ENCODE measurements at places on chromosomes 11 and 22.

- no peak for DNase-seq
Observed at GRCh38 chr22:37486224-37486845, at the start of gene MFNG. TSS of gene MFNG (minus strand) at chr22:37486384. CDS start at chr22:37486177, 207 bp downstream.

DNA sequence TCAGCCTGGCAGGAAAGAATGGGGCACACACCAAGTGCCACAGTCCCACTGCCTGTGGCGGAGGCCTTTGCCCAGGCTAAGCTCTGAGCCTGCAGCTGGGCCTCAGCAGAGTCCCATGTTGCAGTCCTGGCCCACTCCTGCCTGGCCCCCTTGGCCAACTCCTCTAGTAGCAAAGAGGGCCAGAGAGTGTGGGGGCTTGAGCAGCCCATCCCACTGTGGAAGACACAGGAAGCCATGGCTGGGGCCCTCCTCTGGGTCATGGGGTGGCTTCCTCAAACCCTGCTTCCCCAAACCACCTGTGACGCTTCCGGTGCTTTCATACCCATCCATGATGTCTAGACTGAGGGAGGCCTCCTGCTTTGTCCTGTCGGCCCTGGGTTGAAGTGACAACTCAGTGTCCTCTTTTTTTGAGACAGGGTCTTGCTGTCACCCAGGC is 5.8 kb downstream of the RPS19BP1 start:
- DNase-seq: no peak

- no peak for DNase-seq
Observed at GRCh38 chr11:20022363-20023081, 137.8 kb downstream of the DBX1 start.

- DNase-seq: no peak
Observed at GRCh38 chr11:4682623-4683419, 14.8 kb downstream of the OR51E2 start.

DNA sequence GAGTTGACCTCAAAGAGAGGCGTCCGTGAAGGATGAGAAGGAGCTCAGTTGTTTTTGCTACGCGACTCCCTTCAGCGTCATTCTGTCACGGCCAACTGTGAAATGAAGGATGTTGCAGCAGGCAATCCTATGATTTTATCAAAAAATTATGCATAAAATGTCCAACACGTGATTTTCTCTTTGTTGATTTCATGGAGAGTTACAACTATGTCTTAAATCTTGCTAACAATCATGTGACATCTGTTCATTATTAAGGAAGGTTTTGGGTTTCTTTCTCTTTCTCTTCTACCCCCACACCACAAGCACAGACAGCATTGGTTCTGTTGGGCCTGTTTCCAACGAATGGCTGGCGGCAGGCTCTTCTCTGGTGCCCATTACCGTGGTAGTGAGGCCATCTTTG is 3.7 kb downstream of the KRTAP5-4 start:
- no peak for DNase-seq

- no peak for DNase-seq
Observed at GRCh38 chr11:130400781-130401483, 27.5 kb downstream of the ADAMTS8 start.

GRCh38 chr22:49997251-49997599 is 15.3 kb downstream of the IL17REL start:
- no peak for DNase-seq

DNA sequence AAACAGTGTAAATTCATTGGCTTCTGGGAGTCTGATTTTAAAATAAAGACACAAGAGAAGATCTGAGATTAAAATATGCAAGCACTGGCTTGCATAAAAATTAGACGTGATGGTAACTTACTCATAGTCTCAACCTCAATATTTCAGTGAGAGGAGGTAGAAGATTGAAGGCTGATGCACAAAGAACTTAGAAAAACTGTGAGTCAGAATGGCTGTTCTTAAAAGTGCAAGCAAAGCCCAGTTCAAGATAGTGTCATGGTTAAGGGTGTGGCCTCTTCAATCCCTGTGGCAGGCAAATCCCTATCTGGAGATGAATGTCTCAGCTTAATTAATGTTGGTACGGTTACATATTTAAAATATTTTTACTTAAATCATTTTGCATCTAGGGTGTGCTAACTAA is 33.6 kb upstream of the FIBIN start:
- DNase-seq: no peak

- DNase-seq: no peak
Observed at GRCh38 chr11:111954154-111954553, 17.0 kb downstream of the DIXDC1 start.

DNA sequence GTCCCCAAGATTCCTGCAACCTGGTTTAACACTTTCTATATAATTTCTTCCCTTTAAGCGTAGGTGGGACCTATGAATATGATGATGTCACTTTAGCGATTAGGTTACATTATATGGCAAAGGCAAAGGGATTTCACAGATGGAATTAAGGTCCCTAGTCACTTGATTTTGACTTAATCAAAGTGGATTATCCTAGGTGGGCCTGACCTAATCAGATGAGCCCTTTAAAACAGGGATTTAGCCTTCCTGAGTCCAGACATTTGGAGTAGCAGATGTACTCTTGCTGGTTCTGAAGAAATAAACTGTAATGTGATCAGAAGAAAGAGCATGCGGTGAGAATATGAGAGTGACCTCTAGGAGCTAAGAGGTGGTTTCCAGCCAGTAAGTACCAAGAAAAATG is 67.8 kb upstream of the LIN7C start:
- no peak for DNase-seq

- DNase-seq: no peak
Observed at GRCh38 chr11:15278128-15278527, 163.4 kb downstream of the INSC start.

GRCh38 chr11:70381872-70382861 is 16.2 kb upstream of the CTTN start:
- DNase-seq: no peak

DNA sequence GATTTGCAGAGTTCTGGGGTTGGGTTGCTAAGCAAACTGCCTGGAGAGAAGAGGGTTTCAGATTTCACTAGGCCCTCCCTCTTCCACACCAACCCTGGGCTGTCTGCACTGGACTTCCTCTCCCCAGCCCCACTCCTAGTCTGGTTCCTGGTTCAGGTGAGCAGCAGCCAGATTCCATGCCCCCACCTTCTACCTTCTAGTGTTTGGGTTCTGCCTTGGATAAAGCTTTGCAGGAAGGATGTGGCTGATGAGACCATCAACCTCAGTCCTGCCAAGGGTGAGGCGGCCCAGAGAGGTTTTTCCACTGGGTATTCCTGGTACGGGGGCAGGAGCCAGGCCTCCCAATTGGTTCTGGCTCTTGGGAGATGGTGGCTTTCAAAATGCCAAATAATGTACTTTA is 68.3 kb downstream of the BCR start:
- DNase-seq: no peak

GRCh38 chr11:110968348-110969062 is 256.3 kb upstream of the ARHGAP20 start:
- no peak for DNase-seq

DNA sequence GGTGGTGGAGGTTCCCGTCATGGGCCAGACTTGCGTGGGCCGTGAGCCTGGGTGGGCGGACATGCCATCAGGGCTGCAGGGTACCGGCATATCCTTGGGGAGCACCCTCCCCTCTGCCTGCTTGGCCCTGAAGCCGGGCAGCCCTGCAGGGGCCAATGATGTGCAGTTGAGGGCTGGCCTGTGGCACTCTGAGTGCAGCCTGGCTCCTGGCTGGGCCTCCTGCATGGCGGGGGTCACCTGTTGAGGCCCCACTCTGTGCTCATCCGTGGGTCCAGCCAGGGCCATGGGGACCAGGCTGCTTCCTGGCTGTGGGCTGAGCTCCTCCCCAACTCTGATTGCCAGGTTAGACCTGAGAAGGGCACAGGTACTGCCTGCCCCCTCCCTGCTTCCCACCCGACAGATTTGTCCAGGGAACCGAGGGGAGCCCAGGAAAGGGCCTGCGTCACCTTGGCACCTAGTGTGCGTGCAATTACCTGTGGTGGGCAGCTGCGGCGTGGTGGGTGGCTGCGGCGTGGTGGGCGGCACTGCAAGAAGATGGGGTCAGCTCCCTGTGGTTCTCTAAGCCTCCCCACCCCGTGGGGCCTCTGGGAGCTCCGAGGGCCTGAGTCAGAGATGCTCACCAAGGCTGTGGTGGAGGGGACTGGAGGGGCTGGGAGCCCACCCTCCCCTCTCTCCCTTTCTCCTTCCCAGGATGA is 16.2 kb downstream of the MUC6 start:
- no peak for DNase-seq

DNA sequence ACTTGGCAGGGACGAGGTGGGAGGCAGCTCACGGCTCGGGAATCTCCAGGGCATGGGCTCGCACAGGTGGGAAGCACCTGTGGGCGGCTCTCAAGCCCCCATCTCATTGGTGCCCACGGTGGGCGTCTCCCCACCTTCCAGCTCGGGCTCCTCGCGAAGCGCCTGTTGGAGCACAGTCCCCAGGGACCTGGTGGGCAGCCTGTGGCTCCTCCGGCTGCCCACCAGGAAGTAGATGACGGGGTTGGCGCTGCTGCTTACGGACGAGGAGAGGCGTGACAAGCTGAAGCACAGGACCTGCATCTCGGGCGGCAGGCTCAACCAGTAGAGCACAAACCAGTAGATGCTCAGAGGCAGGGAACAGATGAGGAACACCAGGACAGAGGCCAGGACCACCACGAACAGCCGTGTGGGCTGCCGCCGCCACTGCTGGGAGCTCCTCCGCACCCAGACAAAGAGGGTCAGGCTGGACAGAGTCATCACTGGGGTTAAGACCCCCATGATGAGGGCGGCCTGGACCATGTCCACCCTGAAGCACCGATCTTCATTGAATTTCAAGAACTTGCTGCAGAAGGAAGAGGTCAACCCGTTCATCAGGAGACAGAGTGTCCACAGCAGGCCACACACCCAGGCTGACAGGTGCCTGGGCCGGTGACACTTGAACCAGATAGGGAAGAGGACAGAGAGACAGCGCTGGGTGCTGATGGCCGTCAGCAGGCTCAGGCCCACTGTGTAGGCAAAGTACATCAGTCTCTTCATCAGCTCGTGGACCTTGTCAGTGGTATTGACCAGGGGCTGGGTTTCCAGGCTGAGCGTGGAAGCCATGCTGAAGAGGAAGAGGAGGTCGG is 633 bp downstream of the MRGPRD start:
- DNase-seq: no peak

- DNase-seq: no peak
Observed at GRCh38 chr22:37371491-37371890, 55.8 kb downstream of the ELFN2 start.

DNA sequence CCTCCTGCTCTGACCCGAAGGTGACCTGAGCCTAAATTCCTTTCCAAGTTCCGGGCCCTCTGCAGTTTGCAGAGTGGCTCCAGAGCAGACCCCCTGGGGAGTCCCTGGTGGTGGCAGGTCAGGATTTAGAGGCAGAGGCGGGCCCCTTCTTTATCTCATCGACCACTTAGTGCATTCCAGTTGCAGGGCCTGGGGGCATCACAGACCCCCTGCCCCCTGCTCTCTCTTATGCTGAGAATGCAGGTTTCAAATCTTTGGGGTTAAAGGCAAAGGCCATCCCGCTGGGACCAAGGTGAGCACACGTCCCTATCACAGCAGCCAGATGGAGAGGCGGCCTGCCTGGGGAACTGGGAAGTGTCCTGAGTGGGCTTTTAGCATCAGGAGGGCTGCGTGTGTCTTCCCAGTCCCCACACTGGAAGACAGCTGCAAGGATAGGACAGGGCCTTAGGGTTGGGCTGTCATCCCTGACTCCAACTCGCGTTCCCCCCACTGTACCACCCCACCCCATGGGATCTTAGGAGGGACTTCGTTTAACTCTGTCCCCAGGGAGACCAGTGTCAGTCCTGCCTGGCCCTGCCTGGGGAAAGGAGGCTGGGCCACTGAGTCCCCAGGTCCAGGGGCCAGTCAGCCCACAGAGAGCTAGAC is 11.3 kb downstream of the DERL3 start:
- DNase-seq: no peak

DNA sequence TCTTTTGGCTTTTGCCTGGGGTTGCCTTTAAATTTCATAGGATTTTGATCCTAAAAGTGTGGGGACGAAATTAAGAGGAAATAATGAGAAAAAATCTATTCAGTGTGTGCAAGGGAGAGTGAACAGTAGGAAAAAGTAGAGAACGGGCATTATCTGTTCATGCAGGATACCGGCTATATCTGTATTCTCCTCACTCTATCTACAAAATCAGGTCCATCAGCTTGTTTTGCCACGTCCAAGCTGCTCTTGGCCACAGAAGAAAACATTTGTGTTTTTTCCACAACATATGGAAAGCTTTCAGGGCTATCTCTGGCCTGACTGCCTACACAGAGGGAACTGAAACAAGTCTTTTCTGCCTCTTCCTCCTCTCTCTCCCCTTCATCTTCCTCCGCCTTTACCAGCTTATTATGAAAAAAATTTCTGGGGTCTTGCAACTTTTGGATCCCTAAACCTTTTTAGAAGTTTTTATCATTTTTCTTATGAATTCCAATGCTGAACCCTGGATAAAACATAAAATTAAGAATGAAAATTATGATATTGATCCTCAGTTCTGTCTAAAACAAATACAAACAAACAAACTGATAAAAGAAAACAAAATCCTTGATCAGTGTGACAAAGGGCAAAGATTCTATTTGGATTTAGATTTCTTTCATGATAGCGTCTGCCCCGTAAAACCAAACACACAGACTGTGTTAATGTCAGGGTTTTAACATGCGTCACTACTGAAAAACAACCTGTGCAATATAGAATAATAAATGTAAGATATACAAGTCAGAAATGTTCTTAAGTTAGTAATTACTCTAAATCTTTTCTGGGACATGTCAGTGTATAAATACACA is 219.7 kb downstream of the CNTN5 start:
- no peak for DNase-seq

DNA sequence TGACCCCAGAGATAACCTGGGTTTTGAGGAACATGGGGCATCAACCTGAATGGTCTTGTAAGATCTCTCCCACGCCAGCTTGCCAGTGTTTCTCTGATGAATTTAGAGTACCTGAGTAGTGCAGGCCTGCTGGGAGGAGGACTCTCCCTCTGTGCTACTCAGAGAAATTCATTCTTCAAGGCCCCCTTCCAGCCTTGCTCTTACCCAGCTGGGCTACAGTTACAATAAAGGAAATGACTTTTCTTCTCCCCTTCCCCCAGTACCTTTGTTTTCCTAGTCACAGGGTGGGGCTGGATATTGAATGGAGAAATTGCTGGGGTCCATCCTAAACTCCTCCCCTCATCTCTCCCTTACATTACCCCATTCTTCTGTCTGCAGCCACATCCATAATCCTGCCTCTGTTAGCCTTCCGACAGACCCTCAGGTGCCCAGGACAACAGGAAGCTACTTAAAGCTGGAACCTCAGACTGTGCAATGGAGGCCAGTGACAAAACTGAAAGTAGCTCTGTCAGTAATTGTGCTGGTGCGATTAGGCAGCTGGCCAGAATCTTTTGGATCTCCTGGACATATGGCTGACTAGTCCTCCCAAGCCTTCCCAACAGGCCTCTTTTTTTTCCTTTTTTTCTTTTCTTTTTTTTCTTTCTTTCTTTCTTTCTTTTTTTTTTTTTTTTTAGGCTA is 17.4 kb downstream of the LIMK2 start:
- DNase-seq: no peak

GRCh38 chr11:45021692-45022141 is 71.0 kb upstream of the TP53I11 start:
- no peak for DNase-seq

DNA sequence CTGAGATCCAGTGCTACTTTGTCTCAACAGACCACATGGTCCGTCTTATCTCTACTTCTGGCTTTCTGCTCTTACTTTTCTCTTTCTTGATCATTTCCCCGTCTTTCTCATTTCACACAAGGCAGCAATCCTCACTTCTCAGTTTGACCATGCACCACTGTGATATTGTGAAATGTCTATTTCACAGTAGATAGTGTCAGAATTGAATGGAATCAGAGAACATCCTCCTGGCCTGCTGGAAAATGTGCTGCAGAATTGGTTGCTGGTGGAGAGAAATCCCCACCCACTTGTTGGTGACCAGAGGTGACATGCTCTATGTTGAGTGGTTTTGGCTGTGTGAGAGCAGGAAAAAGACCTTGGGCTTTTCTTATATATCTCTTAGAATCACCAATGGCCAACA is 57.8 kb upstream of the RCN1 start:
- no peak for DNase-seq

Data from NCI-H1048 (cell line).